ENCODE measurements at places on chromosomes 4 and X.

DNA sequence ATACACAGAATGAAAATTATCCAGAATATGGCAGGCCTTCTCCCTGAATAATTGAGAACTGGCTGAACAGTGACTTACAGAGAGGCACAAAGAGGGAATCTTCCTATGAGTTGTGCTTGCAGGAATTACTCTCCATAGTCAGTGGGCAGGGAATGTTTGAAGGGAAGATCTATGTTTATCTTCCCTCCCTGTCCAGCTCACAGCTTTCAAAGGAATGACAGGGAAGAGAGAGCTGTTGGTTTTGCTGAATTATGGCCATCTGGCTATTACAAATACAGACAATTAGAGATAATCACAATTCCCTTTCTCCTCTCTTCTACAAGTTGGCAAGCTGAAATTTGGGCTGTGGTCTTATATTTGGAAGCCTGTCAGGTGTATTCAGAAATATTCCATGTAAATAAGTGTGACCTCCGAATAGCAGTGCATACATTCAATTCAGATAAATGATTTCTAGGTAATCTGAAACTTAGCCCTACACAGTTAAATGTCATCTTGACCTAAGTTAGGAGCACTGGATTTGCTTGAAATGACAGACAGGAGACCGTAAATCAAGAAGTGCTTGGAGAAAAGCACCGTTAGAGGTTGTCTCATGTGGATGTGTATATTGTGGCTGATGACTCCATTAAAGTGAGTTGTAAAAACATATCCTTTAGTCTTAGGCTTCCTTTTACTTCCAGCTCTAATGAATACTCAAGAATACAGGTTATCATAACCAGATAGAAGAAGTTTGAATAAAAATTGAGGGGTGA, 136.8 kb downstream of the C4orf33 start:
- DNase-seq, result no peak

- DNase-seq, result no peak
Measured at GRCh38 chr4:122500852-122501501, 44.5 kb upstream of the IL2 start.

DNA sequence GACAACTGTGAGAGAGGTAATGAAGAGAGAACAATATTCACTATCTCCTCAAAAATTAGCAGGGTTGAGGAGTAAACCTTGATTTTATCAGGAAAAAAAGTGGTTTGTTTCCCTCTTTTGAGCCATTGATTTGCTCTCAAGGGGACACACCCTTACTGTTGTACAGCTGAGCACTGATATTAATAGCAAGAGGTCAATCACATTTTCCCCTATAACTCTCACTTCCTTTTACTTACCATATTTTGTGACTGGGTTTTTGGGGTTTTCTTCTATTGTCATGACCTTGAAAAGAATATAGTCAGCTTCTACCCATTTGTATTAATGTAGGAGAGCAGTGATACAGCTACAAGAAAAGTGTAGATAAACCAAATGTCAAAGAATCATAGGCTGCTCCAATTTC, 70.2 kb upstream of the LONRF3 start:
- DNase-seq, result no peak

DNA sequence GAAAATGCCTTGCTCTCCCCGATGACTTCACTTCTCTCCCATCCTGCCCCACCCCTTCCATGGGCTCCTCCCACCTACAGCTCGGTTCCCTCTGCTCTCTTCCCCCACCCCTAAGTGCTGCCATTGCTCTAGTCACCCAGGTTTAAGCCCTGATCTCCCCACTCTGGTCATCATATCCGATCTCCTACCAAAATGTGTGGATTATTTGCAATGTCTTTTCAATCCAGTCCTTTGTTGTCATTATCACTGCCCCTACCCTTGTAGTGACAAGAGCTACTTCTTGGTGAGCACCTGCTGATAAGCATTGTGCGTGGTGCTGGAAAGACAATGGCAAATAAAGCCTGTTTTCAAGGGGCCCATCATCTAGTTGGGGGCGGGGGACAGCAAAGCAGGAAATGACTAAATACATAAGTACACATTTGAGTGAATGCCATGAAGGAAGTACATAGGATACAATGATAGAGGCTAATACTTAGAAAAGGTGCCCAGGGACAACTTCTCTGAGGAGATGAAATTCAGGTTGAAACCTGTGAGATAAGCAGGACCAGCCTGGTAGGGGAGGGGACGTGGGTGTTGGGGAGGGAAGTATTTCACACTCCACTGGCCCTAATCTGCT, 63.8 kb downstream of the DLG3 start:
- DNase-seq, result no peak

Measured in brain pericyte (primary cell).